DMS153 (cell line): ENCODE measurements at places on chromosomes 12 and 14.
A peak's percentile ranks its signal among the peaks of the same experiment; 100 is the strongest.

DNA sequence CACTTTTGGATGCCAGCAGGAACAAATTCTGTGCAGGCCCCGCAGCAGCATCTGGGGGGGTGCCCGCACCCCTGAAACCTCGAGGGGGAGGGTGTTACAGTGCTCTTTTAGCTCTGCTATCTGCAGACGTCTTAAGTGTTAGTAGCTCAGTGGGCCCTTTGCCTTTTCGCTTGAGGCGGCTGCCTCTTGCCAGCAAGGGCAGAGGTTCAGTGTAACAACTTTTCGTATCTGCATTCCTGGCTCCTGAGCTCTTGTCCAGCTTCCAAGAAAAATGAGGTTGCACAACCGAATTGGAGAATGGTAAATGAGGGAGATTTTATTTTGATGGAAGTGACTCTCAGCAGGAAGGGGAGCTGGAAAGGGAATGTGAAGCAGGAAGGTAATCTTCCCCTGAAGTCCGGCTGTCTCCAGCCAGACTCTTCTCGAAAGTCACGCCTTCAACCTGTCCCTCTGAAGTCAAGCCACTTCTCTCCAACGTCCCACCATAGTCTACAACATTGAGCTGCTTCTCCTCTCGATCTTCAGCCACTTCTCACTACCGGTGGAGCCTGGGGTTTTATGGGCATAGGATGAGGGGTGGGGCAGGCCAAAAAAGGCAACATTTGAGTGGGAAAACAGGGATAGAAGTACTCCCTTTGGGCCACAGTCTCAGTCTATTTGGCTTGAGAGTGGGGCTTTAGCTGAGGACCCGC is 17.8 kb downstream of the TAS2R50 start:
- no peak for DNase-seq

DNA sequence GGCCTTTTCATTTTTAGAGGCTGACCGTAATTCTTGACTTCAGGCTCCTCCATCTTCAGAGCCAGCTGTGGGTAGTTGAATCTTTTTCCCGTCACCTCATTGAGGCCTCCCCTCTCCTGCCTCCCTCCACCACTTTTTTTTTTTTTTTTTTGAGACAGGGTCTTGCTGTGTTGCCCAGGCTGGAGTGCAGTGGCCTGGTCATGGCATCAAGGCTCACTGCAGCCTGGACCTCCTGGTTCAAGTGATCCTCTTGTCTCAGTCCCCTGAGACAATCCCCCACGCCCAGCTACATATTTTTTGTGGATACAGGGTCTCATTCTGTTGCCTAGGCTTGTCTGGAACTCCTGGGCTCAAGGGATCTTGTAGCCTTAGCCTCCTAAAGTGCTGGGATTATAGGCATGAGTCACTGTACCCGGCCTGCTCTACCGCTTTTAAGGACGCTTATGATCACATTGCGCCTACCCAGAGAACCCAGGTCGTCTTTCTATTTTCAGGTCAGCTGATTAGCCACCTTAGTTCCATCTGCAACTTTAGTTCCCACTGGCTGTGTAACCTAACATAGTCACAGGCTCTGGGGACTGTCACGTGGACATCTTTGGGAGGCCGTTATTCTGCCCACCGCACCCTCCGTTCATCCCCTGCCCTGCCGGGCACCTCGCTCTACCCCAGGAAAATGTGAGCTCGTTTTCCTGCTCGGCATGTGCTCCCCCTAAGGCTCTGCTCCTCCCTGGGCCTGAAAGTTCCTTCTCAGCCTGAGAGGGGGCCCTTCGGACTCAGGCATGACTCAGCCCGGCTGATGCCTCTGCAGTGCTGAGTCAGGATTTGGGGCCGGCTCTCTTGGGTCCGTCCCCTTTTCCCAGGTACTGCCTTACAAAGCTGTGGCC is 13.4 kb downstream of the TNFAIP2 start:
- no peak for DNase-seq

- DNase-seq, result peak; percentile 15
Observed at GRCh38 chr14:60195179-60195810, 30.1 kb upstream of the DHRS7 start.

- no peak for DNase-seq
Observed at GRCh38 chr14:92254786-92255185, 68.2 kb upstream of the SLC24A4 start.

GRCh38 chr12:26293612-26294011 is 98.2 kb downstream of the SSPN start:
- no peak for DNase-seq

GRCh38 chr12:98714426-98714825 is 69.3 kb downstream of the APAF1 start:
- no peak for DNase-seq

DNA sequence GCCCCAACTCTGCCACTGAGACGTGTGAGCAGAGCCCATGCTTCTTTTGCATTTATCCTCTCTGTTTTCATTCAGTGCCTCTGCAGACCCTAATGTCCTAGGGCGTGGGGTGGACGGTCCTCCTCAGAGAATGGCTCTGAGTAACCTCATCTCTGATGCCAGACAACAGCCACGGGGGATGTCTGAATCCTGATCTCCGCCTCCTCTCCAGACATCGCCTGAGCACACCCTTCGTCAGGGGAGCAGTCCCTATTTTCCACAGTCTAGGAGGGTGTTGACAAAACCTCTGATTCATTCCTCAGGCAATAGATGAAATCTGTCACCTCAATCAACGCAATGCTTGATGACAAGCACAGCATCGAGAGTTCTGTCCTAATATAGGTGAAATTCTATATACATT is 109.2 kb upstream of the DYRK2 start:
- DNase-seq, result no peak

DNA sequence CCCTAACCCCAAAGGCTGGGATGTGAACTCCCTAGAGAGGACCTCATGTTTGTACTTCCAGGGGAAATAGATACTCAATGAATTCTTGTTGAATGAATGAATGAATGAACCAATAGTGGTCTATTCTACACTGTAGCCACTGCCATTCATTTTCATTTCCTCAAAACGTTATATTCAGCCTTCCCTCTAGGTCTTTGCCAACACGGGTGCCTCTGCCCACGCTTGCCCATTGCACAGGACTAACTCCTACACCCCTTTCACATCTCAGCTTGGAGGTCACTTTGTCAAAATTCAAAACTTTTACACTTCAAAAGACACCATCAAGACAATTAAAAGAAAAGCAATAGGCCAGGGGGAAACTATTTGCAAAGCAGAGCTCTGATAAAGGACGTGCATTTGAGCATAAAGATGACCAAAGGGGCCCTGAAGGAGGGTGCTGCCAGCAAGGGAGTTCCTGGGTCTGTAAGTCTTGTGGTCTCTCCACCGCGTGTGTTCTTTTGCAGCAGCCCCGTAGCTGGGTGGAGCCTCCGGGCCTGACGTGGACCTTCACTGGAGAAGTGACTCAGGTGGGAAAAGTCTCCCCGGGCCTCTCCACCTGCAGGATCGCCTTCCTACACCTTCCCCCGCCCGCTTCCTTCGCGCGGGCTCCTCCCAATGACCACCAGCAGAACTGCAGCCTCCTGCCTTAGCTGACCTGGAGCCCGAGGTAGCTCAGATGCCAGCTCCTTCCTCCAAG is 31.5 kb downstream of the TMEM63C start:
- DNase-seq, result peak; percentile 47
